ENCODE measurements at places on chromosomes 2 and 18.

GRCh38 chr18:7415081-7415894, 151.8 kb upstream of the PTPRM start:
- no peak for DNase-seq

- no peak for DNase-seq
These were observed 31.7 kb upstream of the LINC00305 start for GRCh38 chr18:64180617-64181016.

- peak; percentile 36 for DNase-seq
These were observed 77.2 kb downstream of the NEURL3 start for GRCh38 chr2:96427917-96428316.

DNA sequence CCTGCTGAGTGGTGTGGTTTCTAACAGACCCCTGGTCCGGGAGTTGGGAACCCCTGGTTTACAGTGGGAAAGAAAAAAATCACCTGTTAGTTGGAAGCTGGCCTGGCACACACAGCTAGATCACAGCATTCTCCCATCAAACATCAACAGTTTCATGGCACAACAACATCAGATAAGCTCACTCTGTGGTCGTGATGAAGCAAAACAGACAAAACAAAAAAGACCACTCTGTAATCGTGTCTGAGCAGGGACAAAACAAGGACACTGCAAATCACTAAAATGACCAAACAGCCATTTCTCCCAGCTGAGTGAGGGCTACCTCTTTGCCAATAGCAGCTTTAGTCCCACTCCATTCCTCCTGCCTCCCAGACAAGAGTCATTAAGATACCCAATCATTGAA, 9.0 kb upstream of the IMPACT start:
- no peak for DNase-seq

- DNase-seq, result no peak
These were observed 56.9 kb downstream of the COMMD1 start for GRCh38 chr2:61962095-61962984.

DNA sequence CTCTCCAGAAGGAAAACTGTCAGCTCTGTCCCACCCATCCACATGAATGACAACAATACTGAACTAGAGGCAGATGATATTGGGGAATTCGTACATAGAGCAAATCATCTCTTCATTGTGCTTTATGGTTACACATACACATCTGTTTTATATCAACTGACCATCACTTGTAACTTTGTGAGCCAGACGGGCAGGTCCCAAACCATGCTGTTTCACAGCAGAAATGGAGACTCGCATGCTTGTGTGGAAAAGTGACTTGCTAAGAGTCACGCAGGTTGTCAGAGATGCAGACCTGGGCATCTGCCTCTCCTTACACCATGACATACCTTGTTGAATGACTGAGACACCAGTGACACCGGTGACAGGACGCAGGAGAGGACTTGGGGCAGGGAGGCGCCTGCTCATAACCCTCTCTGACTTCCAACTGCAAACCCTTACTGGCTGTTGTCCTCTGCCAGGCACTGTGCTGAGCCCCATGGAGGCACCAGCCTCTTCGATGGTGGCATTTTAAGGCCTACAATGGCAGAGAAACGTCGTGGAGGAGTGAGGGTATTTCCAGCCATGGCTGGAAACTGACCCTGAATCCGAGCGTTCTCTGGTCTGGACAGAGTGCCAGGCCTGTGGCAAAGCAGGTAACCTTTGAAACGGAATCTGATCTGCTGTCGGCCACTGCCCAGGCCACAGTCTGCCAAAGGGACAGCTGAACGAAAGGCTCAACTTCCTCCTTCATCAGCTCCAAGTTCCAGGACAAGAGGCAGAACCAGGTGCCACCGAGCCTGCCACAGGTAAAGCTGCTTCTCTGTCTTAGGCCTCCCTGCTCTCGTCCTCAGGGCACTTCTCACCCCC, 26.9 kb upstream of the ROCK2 start:
- DNase-seq, result no peak

DNA sequence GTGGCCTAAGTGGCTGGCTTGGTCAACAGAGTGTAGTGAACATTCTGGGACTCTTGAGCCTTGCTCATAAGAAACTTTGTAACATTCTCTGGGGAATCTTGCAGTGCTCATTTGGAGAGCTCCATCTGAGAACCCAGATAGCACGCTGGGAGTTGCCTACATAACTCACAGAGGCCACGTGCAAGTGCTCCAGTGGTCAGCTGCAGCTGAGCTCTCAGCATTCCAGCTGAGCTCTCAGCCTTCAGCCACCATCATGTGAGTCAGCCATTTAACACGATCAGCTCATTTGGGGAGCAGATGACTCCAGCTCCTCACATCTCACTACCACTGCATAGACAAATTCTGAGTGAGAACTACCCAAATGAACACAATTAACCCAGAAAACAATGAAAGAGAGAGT, 25.5 kb upstream of the CTNNA2 start:
- no peak for DNase-seq

DNA sequence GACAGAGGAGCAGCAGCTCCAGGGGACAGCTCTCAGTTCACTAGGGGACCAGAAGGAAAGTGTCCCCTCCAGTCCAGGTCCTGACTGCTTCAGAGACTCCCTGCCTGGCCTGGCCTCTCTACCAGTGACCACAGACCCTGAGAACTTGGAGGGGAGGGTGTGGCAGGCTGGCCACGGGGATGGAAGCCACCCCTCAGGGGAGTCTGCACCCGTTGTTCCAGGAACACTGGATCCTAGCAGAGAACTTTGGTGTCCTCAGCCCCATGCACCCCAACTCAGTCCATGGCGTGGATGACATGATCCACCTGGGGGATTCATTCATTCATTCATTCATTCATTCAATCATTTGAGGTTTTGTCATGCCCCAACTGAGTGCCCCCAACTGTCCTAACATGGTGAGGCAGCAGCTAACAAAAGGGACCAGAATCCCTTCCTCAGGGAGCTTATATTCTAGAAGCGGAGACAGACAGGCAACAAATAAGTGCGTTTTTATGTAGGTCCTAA, 31.9 kb downstream of the MYO7B start:
- DNase-seq, result no peak

DNA sequence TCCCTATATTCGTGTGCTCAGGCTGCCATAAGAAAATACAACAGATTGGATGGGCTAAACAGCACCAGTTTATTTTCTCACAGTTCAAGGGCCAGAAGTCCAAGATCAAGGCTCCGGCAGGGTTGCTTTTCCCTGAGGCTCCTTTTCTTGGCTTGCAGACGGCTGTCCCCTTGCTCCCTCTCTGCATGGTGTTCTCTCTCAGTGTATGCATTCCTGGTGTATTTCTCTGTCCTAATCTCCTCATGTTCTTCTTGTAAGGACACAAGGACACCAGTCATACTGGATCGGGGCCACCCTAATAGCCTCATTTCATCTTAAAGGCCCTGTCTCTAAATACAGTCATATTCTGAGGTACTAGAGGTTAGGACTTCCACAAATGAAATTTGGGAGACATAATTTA, 62.6 kb upstream of the SLC16A14 start:
- no peak for DNase-seq

GRCh38 chr2:226799211-226799975, at the start of gene IRS1:
Gene IRS1 (minus strand): TSS chr2:226799820. CDS start chr2:226798738, 1,082 bp downstream.
- DNase-seq, result no peak

DNA sequence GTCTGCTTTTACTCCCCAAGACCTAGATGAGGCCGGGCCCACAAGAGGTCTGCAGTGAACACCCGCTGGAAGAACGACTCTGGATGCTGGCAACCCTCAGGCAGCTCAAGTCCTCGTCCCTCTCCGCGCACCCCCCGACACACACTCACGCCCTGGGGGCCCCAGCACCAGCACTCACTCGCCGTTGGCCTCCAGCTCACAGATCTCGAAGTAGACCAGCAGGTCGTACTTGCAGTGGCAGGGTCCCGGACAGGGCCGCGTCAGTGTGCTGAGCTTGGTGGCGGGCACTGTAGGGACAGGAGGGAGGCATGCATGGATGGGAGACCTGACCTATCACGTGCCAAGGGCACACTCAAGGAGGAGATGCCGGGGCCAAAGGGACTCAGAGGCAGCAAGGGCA, 49.4 kb downstream of the AQP12A start:
- DNase-seq, result no peak

DNA sequence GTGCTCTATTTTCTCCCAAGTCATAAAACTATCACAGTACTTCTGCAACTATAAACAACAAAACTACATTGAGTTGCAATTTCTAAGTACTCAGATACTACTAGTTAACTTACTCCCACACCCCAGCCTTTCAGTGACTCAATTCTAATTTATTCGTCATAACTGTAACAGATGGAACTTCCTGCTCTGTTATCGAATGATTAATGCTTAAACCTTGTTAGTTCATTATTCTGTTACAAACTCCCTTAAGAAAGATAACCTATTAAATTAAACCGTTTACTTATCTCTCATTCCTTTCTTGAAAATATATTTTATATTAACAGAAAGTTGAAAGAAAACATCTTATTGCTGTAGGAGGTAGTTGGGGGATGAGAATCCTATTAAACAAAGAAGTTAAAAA, 17.0 kb downstream of the TNFAIP6 start:
- DNase-seq, result peak; percentile 67

DNA sequence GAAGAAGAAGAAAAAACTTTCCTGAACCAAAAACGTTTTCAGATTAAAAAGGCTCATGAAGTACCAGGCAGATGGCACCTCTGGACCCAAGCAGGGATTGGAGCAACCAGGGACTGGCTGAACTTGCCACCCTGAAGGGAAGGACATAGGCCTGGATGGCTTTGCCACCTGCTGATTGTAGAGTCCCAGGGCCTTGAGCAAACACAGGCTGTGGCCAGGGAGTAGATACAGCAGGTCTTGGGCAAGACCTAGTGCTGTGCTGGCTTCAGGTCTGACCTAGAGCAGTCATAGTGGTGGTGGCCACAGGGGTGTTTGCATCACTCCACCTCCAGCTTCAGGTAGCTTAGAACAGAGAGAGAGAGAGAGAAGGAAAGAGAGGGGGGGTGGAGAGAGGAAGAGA, 231.5 kb upstream of the FBXO11 start:
- no peak for DNase-seq

- peak; percentile 15 for DNase-seq
These were observed 144.5 kb downstream of the RAD51AP2 start for GRCh38 chr2:17373741-17374140.

DNA sequence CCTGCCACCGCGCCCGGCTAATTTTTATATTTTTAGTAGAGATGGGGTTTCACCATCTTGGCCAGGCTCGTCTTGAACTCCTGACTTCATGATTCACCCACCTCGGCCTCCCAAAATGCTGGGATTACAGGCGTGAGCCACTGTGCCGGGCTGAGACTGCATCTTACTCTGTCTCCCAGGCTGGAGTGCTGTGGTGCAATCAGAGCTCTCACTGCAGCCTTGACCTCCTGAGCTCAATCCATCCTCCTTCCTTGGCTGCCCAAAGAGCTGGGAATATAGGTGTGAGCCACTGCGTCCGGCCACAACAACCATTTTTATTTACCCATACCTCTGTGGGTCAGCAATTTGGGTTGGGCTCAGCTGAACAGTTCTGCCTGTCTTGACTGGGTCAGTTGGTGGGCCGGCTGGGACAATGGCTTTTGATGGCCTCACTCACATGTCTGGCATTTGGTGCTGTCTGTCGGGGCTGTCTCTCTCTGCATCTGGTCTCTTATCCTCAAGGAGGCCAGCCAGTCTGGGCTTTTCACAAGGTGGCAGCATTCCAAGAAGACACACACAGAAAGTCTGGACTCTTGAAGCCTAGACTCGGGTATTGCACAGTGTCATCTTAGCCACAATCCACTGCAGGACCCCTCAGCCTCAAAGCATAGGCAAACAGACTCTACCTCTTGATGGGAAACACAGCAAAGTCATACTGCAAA, 116.8 kb upstream of the GATA6 start:
- no peak for DNase-seq

- no peak for DNase-seq
These were observed 197.4 kb downstream of the SNTG2 start for GRCh38 chr2:1147873-1148612.

- no peak for DNase-seq
These were observed 46.7 kb upstream of the STK17B start for GRCh38 chr2:196218106-196218505.

DNA sequence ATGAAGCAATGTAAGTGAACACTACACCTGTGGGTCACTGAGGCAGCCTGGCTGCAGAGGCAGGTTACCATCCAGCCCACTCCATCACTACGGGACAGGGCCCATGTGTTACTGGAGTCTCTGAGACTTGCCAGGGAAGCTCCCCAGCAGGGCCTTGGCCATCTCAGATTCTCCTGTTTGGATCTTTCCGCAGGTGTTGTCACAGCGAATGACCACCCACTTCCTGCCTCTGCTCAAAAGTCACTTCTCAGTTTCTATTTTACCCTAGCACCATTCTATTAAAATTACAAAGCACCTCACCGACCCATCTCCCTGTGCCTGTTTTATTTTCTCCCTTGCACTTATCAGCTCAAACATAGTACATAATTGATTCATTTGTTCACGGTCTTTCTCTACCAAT, 34.5 kb upstream of the L3MBTL4 start:
- no peak for DNase-seq

- no peak for DNase-seq
These were observed 27.5 kb upstream of the KCTD1 start for GRCh38 chr18:26575865-26576217.

DNA sequence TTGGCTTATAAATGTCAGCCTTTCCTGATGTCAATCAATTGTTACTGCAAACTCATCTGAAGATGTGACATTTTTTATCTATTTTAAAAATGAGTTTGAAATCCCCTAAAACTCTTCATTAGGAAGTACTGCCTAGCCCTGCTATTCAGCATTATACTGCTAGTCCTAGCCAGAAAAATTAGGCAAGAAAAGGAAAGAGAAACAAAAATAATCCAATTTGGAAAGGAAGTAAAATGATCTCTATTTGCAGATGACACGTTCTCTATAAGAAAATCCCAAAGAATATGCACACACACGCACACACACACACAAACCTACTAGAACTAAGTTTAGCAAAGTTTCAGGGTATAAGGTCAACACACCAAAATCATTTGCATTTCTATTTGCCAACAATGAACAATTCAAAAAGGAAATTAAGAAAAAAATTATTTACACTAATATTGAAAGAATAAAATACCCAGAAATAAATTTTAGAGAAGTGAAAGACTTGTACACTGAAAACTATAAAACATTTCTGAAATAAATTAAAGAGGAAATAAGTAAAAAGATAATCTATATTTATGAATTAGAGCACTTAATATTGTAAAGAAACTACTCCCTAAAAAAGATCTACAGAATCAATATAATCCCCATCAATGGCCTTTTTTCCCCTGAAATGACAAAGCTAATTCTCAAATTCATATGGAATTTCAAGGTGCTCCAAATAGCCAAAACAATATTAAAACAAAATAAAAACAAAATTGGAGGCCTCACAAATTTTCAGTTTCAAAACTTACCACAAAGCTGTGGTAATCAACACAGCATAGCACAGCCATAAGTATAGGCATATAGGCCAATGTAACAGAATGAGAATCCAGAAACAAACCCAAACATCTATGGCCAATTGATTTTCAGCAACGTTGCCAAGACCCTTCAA, 433.7 kb upstream of the TRIB2 start:
- no peak for DNase-seq

DNA sequence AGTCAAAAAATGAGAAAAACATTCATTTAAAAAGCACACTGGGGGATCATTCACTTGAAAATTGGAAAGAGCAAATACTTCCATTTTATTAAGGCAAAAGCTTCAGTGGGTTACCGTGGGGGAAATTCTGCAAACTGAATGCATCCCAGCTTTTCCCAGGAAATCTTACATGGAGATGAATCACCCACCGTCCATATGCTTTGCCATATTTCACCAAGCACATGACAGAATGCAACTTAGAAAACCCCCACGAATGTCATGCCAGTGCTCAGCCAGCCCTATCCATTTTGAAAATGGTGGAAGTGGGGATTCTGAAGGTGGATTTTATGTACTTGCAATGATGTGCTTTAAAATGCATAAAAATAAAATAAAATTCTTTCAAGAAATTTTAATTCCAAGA, 485.5 kb upstream of the ID2 start:
- no peak for DNase-seq

- DNase-seq, result no peak
These were observed 187.9 kb downstream of the BCL11A start for GRCh38 chr2:60365556-60365955.

All from GM04504 (cell line).